ENCODE measurements at places on chromosomes 16 and 17.

DNA sequence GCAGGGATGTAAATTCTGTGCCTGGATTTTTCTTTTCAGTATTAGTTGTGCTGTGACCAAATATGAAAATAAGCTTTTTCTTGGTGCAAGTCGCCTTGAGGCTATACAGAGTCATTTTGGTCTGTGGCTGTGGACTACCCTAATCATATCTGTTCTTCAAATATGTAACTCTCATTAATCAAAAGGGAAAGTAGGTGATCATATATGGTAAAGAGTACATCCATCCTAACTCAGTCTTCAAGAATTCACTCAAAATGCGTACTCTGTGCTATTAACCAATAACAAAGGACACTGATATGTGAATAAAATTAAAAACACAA is 2.6 kb downstream of the CPD start:
- no peak for DNase-seq

GRCh38 chr17:79414793-79415211 is 196.0 kb downstream of the RBFOX3 start:
- no peak for DNase-seq

DNA sequence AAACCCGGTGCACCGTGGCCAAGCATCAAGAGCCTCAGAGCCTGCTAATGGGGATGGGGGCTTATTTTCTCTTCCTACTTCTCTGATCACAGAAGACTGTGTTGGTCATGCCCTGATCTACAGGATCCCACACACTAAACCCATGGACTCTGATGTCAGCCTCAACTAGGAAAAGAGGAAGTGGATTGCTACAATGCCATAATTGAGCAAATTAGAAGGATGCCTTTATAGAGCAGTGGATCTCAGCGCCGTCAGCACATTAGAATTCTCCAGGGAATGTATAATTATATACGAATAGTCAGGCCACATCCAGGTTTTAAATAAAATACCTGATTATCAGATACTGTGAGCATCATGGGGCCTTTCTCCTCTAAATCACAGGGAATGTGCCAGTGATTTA is 64.8 kb downstream of the VAT1L start:
- DNase-seq = no peak

- DNase-seq = no peak
These were observed 17.0 kb upstream of the TOX3 start for GRCh38 chr16:52563767-52564611.

- DNase-seq = no peak
These were observed 30.2 kb downstream of the CMTM3 start for GRCh38 chr16:66634527-66635196.

DNA sequence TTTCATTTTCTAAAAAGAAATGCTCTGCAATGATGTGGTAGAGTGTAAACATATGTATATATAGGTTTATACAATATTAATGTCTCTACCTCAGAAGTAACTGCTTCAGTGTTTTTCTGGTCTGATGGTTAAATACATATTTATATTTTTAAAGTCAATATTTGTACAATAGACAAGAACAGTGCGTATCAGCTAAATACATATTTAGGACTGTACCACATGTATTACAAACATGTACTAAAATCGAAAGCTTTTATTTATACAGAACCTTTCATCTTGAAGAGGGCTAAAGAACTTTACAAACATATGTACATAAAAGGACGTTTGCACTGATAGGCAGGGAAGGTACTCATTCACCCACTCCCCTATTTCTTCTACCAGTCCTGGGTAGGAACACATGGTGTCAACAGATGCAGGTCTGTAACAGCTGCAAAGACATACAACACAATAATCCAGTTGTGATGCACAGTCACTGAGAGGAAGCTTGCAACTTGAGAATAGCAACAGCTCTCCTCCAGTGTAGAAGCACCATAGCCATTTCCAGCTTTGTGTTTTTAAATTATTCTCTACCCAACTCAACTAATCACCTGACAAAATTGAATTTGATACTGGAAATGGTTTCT is 206.9 kb upstream of the C17orf78 start:
- DNase-seq = no peak

- DNase-seq = no peak
These were observed 973 bp downstream of the SLC7A6 start for GRCh38 chr16:68265078-68265920.

DNA sequence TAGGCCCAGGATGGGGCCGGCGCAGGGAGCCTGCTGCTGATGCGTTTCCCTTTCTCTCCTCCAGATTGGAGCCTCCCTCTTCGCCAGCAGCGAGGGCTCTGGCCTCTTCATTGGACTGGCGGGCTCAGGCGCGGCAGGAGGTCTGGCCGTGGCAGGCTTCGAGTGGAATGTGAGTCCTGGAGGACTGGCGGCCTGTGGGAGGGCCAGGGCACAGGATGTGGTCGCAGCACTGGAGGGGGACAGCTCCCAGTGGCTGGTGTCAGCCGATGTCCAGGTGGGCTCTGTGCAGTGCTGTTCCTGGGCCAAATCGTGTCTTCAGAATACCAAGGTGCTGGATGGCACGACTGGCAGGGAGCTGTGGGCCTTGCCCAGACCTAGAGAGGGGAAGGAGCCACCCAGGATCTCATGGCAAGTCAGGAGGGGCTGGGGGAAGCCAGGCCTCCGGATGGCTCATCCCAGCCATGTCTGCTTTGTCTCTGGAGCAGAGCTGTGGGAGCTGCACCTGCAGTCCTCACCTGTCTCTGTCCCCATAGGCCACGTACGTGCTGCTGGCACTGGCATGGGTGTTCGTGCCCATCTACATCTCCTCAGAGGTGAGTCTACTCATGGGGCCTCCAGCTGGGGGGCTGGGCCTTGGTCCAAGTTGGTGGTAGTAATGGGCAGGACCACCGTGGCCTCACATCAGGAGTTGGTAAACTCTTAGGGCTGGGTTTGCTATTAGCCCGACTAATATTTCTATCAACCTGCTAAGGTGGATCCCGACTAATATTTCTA is 7.3 kb downstream of the SLC5A10 start:
- DNase-seq = no peak

- no peak for DNase-seq
These were observed 22.6 kb upstream of the METRNL start for GRCh38 chr17:83056583-83057396.

DNA sequence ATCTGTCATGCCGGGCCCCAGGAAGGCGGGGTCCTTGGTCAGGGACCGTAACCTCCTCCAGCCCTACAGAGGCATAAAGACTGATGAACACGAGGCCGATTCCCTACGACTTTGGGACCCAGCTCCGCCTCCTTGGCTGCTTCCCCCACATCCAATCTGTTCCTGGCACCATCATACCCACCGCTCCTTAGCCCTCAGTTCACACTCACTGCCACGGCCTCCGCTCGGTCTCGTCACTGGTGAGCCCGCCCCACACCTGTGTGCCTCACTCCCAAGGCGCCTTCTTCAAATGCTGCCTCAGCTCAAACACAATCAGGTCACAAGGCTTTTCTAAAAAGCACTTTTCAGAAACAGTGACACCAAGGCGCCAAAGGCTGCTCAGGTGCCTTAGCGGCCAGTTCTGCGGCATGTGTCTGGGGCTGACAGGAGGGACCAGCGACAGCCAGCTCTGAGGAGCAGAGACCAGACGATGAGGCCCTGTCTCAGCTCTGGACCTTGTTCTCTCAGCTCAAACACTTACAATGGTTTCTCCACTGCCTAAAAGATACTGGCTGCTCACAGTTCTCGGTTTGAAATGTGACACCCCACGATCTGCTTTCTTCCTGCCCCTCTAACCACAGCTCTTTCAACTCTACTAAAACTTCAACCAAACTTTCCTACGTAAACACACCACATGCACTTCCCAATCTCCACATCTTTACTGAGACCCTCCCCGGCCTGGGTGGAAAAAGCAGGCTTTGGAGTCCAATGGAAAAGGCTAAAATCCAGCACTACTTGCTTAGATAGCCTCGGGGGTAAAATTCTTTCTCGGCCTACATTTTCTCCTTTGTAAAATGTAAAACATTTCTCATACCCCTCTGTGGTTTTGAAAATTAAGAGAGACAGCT is 33.2 kb downstream of the CYB5D2 start:
- no peak for DNase-seq

Measured in stimulated activated CD4-positive, alpha-beta T cell treated with anti-CD3 and anti-CD28 coated beads, TNF-alpha, amount 100 ng/mL, for 1 hour (primary cell).